ENCODE measurements at places on chromosomes 3 and 15.
A peak's percentile ranks its signal among the peaks of the same experiment; 100 is the strongest.

DNA sequence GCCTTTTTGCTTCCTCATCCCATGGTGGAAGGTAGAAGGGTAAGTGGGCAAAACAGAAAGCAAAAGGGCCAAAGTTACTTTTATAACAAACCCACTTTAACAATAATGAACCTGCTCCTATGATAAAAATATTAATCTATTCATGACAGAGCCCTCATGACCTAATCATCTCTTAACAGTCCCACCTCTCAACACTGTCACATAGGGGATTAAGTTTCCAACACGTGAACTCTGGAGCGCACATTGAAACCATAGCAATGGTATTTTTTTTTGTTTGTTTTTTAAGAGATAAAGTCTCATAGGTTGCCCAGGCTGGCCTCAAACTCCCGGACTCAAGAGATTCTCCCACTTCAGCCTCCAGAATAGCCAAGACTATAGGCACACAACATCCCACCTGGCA is 30.7 kb downstream of the KATNBL1 start:
- no peak for DNase-seq

DNA sequence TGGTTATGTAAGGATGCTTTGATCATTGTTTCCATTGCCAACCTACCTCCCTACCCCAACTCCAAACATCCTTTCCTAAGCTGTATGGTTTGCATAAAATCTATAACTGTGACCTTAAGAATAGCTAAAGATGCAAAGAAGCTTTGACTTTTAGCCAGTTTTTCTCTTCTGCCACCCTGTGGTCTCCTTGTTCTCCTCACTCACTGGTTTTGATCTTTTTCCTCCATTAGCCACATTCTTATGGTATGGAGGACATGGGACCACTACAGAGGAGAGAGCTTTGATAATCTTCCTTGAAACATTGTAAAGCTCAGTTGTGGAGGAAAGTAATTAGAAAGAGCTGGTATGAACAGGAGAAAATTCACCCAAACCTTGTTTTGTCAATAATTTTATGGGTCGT is 115.9 kb downstream of the NEK11 start:
- no peak for DNase-seq

DNA sequence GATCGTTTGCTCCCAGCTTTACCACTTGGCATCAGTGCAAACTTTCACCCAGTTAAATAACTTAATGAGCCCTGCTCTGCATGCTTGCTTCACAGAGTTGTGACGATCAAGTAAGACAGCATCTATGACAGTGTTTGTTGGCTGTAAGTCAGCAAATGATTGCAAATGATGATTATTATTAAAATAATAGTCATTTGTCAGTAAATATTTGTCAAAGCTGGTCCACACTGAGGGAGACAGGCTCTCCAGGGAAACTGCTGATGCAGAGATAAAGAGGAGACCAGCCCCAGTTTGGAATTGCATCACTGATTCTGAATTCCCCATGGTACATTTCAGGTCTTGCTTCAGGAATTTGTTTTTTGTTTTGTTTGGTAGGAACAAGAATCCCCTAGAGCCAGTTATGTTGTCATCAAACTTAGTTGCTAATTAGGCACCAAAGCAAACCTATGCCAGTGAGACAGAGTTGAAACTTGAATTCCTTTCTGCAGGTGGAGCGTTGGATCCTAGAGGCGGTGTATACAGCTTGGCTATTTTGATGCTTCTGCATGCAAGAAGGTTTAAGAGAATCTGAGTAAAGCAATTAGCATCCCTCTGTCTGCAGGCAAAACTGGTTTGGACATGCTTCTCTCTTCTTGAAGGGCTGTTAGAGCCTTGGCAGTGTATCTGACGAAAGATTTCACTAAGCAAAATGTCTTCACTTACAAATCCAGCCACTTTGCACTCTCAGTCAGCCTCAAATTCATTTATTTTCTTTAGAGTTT is 338.6 kb upstream of the TPRG1 start:
- DNase-seq: no peak

DNA sequence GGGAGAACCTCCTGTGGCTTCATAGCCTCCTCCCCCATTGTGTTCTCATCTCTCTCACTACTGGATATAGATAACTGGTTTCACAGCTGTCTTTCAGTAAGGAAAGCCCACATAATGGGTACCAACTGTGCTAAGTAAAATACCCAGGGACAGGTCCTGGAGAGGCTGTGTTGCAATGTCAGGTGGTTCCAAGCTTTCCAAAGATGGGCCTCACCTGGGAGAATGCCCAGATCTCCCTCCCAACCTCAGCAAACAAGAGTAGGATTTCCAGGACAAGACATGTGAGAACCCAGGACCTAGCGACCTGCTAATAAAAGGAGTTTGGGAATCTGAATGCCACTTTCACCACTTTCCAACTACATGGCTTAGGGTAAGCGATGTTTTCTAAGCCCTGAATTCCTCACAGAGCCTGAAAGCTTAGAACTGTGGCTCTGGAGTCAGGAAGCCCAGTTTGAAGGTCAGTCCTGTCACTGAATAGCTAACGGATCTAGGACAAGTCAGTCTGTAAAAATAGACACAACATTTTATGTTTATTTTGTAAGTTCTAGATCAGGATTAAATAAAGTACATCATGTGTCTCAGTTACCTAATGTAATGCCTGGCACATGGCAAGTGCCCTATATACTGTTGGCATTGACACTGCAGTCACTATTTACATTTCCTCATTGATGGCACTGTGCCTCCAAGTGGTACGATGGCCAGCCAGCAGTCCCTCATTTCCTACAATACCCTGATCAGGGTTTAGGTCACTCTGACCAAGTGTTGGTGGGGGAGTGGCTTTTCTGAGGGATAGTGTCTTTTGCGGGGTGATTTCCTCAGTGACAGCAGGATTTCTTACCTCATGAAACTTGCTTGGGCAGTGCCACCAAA is 11.9 kb downstream of the CERS3 start:
- no peak for DNase-seq

- DNase-seq: no peak
Measured at GRCh38 chr15:54722342-54722986, 474.3 kb downstream of the RSL24D1 start.

DNA sequence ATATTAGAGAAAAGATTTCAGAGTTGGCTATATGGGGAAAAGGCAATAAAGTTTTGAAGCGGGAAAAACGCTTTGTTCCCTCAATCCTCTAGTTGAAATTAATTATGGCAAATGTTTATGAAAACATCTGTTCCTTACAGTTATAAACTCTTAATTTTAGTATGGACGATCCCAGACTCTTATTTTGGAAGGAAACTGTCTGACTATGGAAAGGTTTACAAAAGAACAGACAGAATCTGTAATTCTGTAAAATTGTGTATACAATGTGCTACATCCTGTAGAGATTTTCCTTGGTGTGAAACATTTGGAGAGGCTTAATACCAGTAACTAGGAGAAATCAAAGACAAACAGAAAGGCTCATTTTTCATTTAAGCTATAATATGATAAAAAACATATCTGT is 311.8 kb downstream of the TBC1D5 start:
- no peak for DNase-seq

GRCh38 chr15:92613841-92614240 is 41.7 kb downstream of the FAM174B start:
- no peak for DNase-seq

- DNase-seq: no peak
Measured at GRCh38 chr15:62934236-62934971, 108.1 kb upstream of the TPM1 start.

DNA sequence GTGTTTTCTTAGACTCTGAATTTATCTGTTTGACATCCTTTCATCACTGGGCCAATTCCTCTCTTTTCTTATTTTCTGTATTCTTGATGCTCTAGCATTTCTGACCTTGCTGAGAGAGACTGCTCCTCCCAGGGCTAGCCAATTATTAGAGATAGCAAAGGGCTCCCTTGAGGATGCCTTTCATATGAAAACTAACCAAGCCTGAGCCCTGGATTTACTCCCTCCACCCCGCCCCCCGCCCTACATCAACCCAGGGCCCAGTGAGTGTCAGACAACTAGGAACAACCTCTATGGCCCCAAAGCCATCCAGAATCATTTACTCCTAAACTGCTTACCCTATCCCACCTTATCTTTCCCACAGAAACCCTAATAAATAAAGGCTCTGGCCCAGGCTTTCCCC is 69.7 kb upstream of the LARS2 start:
- DNase-seq: no peak

- DNase-seq: no peak
Measured at GRCh38 chr3:46466871-46467403, 2.2 kb upstream of the LTF start.

DNA sequence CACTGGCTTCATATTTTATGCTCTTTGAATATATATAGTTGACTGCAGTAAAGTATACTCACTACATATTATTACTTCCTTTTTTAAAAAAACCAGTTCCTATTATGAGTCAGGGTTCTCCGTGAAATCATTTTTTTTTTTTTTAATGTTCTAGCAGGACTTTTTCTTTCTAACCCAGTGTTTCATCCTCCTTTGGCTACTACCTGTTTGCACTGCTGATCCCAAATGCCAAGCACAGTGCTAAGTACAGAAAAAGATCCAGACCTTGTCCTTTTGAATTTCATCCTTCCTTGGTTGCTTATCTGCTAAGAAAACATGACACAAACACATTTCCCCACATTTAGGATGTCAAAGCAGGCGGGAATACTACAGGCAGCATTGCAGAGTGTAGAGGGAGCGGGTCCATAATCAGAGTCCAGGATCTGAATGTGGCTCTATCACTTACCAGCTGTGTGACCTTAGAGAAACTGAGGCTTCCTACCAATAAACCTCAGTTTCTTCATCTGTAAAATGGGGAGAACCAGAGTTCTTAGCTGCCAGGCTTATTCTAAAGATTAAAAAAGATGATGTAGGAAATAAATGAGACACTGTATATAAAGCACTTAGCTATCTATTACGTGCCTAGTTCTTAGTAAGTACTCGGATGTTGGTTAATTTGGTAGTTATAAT is 37.2 kb upstream of the ANPEP start:
- DNase-seq: no peak

- peak; percentile 7 for DNase-seq
Measured at GRCh38 chr3:132519914-132520313, 77.2 kb upstream of the ACKR4 start.

GRCh38 chr3:101963902-101964362 is 114.6 kb downstream of the NFKBIZ start:
- DNase-seq: peak; percentile 37

GRCh38 chr15:37009288-37009687 is 91.1 kb downstream of the MEIS2 start:
- no peak for DNase-seq

DNA sequence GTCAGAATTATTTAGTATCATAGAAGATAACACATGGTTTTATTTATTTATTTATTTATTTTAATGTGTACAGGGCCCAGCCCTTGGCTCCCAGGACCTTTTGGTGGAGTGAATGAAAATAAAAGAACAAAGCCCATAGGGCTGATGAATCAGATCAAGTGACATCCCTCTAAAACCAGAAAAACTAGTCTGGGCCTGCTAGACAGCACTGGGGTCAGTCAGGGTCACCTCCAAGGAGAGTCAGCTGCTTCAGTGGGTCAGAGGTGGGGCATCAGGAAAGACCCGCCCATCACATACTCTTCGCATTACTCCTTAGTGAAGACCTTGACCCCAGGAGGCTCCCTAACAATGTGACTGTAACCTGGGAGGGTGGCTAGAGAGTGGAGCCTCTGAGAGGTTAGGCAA is 12.8 kb downstream of the PPCDC start:
- no peak for DNase-seq

DNA sequence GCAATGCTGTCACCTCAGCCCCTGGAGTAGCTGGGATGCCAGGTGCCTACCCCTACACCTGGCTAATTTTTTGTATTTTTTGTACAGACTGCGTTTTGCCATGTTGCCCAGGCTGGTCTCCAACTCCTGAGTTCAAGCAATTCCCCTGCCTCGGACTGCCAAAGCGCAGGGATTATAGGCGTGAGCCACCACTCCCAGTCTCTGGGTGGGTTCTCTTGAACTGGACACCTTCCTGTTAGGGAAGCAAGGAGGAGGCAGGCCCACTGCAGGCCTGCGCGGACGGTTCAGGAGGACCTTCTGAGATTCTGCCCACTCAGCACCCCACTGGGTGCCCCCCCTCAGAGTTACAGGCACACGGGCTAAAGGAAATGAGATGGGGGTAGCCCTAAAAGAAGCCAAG is 73.8 kb upstream of the HERC1 start:
- no peak for DNase-seq

GRCh38 chr3:13880811-13881156 is 913 bp upstream of the WNT7A start:
- DNase-seq: no peak

DNA sequence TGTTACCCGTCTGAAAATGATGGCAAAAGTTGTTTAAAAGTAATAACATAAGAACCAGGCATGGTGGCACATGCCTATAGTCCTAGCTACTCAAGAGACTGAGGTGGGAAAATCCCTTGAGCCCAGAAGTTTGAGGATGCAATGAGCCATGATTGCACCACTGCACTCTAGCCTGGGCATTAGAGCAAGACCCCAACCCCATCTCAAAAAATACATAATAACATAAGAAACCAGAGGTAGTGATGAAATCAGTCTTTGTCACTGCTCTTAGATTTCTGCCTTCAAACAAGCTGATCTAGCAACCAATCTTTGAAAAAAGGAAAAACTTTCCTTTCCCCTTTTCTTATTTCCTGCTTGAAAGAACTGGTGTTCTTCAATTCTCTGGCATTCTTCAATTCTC is 71.3 kb downstream of the TMCC1 start:
- DNase-seq: no peak

- peak; percentile 31 for DNase-seq
Measured at GRCh38 chr3:183430325-183430957, 2.0 kb upstream of the MCF2L2 start.

GRCh38 chr3:42036483-42036823 is 54.7 kb upstream of the TRAK1 start:
- DNase-seq: no peak

- no peak for DNase-seq
Measured at GRCh38 chr3:156628836-156629618, 45.4 kb upstream of the TIPARP start.

- no peak for DNase-seq
Measured at GRCh38 chr15:73442968-73443367, at the start of gene REC114. TSS of gene REC114 (plus strand) at chr15:73443164. CDS start at chr15:73443186, 22 bp downstream.

- no peak for DNase-seq
Measured at GRCh38 chr15:48084759-48085590, 35.8 kb upstream of the SLC24A5 start.

GRCh38 chr15:42018306-42019224 is 2.3 kb downstream of the PLA2G4E start:
- no peak for DNase-seq

- DNase-seq: no peak
Measured at GRCh38 chr3:179510496-179510895, 52.2 kb upstream of the ACTL6A start.

- no peak for DNase-seq
Measured at GRCh38 chr15:67878712-67879206, 38.9 kb upstream of the RNU6-1 start.

DNA sequence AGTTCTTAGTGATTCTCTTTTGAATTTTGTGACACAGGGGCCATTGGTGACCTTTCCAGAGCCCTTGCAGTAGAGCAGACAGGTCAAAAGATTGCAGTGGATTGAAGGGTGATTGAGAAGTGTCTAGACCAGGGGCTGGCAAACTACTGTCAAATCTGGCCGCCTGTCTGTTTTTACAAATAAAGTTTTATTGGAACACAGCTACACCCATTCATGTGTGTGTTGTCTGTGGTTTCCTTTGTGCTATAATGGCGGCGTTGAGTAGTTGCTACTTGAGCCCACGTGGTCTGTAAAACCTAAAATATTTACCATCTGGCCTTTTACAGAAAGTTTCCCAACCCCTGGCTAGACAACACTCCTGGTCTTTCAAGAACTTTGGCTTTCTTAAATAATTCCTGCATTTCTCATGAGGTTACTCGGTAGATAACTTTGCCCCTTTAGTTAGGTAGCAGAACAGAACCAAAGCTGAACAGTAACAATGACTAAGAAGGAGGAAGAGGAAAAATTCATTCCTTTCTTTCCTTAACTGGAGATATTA is 265.1 kb upstream of the NR2E3 start:
- DNase-seq: no peak

GRCh38 chr3:74410276-74410941 is 204.1 kb downstream of the CNTN3 start:
- DNase-seq: no peak
